ENCODE measurements at places on chromosomes 16 and 17. TPM values are rescaled to one million over a fixed set of nuclear protein-coding genes. Genes with fewer than 3 reads are reported as not detected.

GRCh38 chr17:63290784-63291183 lies 155.3 kb downstream of the CYB561 start:
- DNase-seq = no peak

DNA sequence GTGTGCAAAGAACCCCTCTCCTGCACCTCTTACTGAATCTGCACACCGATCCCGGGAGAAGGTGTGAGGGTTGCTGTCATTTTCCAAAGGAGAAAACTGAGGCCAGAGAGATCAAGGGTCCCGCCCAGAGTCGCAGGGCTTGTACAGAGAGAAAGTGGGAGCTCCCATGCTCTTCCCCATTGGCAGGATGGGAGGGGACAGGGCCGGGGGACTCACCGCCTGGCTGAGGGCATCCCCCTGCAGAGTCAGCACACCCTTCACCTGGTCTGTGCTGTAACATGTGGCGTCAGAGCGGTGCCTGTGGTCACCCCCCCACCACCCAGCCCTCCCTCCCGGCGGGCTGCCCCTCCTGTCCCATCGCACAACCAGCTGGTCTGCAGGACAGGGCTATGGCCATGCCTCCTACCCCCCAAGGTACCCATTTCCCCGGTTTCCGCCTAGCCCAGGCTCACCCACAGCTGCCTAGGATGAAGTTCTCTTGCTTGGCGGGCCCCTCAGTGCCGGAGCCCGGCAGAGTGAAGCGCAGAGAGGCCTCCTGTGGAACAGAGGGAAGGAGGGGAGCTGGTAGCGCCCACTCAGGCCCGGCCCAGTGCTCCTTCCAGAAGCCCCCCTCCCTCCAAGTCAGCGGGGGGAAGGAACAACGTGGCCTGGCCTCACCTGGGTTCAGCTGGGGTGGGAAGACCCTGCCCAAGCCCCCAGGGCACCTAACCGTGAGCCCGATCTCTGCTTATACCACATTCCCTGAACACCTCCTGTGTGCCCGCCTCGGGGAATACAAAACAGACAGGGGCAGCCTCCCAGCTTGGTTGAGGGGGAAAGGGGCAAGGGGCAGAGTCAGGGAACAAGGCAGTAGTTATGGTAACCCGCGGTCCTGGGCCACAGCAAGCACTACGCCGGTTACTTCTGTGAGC lies 1.1 kb downstream of the ROGDI start:
- DNase-seq = no peak

DNA sequence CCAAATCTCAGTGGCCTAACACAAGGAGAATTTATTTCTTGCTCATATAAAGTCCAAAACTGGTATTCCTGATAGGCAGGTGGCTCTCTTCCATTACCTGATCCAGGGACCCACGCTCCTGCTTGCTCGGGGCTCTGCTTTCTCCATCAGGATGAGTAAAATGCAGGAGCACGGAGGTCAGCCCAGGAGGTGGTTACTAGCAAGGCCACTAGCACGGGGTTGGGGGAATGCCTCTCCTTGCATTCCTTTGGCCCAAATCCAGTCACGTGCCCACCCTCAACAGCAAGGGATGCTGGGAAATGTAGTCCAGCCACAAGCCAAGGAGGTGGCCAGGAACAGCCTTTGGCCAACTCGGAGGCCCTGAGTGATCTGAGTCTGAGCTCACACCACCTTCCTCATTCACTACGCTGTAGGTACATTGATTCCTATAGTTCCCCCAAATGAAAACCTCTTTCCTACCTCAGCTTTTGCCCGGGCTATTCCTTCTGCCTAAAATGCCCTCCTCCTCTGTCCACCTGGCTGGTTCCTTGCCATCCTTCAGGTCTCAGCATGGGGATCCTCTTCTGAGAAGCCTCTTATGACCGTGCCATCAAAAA lies 38.3 kb upstream of the HAPSTR1 start:
- peak; percentile 38 for DNase-seq

GRCh38 chr16:67430504-67430976 lies 381 bp upstream of the HSD11B2 start:
- no peak for DNase-seq

Gene PDF
- 9.1 TPM for total RNA-seq

All from MG63 (cell line).